ENCODE measurements at places on chromosomes 2 and 18. TPM values are rescaled to one million over a fixed set of nuclear protein-coding genes. Genes with fewer than 3 reads are reported as not detected.
A peak's percentile ranks its signal among the peaks of the same experiment; 100 is the strongest.

The TBR1 gene
- polyA plus RNA-seq = not detected

The SIX3 gene
- not detected for polyA plus RNA-seq

The ANKRD30B gene
- polyA plus RNA-seq = 0.05 TPM

DNA sequence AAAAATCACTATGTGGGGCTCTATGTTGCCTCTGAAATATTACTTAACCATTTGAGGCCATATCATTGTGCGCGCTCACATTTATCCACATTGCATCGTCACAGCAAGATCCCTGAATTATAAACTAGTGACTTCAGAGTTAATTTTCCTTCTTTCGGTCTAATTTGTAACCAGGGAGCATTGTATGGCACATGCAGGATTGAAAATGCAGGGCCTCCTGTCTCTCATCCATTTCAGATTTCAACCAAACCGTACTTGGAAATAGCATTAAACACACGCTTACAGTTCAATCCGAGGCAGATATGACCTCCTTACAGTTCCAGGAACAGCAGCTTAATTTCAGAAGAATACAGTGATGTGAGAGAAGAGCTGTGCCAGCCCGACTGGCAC is 532 bp downstream of the MYOM1 start:
- no peak for DNase-seq

DNA sequence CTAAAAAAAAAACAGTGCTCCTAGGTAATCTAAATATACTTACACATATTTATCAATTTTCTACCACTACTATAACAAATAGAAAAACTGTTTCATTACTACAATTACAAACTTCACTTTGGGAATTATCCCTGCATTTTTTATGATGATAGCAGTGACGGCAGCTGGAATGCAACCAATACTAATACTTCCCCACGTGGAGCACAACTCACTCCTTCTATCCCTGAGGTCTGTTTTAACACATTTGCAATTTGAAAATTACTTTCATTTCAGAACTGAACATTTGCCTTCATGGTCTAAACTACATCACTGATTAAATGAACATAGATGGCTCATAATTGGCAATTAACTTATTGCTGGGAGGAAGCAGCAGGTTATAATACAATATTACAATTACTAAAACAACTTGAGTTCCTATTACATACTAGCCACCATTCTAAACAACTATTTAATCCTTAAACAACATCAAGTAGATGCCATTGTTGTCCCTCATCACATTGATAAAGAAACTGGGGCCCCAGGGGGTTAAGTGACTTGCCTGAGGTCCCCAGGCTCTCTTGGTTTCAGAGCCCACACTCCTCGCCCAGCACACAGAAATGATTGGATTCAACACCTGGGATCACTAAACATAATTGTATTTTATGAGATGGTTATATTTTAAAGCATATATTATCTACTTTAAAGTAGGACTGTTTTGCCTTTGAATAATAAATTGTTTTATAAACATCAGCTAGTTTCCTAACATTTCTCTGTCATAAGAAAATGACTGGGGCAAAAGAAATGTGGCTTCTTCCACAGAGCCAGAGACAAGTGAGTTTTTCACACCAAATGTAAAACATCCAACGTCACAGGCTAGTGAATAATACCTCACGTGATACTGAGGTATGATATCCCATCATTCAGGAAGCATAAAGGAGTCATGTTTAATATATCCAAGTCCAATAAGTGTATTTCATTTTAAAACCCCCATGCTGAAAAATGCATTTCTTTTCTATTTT is 6.2 kb downstream of the COLEC12 start:
- DNase-seq = no peak

- peak; percentile 84 for DNase-seq
Observed at GRCh38 chr2:69013142-69013839, at the start of gene ANTXR1. Gene ANTXR1 (plus strand): TSS chr2:69013179. CDS start chr2:69013500, 321 bp downstream.

DNA sequence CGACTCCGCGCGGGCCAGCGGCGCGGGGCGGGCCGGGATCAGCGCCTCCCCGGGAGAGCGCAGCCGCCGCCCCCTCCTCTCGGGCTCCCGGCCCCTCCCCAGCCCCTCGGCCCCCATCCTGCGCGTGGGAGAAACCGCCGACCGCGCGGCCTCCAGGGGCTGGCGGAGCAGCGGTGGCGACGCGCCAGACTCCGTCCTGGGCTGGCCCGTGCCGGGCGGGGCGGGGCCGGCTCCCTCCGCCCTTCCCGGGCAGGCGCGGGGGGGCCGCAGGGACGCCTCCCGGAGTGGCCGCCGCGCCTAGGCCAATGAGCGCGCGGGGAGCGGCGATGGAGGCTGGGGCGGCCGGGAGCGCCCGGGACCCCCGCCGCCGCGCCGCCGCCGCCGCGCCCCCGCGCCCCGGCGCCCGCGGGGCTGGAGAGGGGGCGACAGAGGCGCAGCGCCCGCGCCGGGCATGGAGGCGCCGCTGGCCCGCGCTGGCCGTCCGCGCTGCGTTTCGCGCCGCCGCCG is 49.1 kb downstream of the KCNIP3 start:
- no peak for DNase-seq

GRCh38 chr2:8445580-8445979 is 236.3 kb upstream of the ID2 start:
- no peak for DNase-seq

DNA sequence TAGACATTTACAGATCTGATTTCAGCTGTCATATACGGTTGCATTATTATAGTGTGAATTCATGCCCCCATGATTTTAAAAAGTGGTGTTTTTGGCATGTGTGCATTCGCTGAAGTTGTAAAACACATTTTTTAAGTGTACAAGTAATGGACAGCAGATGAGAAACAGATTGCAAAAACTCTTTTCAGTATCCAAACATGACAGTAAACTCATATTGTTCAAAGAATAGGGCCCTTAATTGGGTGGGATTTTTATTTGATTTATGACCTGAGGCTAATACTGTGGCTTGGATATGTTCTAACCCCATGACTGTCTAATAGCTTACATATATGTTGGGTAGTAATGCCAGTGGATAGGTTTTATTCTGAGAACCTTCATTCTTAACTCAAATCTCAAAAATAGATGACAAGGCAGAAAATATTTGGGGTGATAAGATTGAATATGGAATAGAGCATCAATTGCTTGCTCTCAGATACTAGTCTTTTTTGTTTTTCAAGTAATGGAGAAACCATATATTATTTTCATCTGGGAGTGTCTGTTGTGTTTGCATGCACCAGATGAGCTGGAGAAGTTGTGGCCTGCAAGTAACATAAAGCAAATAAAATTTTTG is 118.6 kb downstream of the PARD3B start:
- DNase-seq = no peak

The GKN1 gene
- polyA plus RNA-seq = not detected

The CRYGD gene
- polyA plus RNA-seq = 0.42 TPM

All from right renal pelvis (tissue), 4 donors.